Endodermal cell (in vitro differentiated cells): ENCODE measurements at places on chromosomes 12 and 14. TPM values are rescaled to one million over a fixed set of nuclear protein-coding genes. Genes with fewer than 3 reads are reported as not detected.

Gene GPR135
- total RNA-seq, result 2.4 to 4.5 TPM (median 3.8 TPM) in 3 replicates

Gene KRT77
- not detected in 2 replicates for total RNA-seq

Gene PTPRB
- 0.11 TPM in 1 of 3 replicates, not detected in the others for total RNA-seq

Gene PCNX1
- total RNA-seq, result 54.4 and 68.2 TPM in 2 replicates

Gene PKP2
- 62.5 to 80.5 TPM (median 73.1 TPM) in 3 replicates for total RNA-seq

Gene OR6C2
- total RNA-seq, result not detected in 3 replicates

Gene GYS2
- total RNA-seq, result not detected in 3 replicates

GRCh38 chr12:59723520-59723919 is 127.7 kb downstream of the SLC16A7 start:
- DNase-seq, result no peak

DNA sequence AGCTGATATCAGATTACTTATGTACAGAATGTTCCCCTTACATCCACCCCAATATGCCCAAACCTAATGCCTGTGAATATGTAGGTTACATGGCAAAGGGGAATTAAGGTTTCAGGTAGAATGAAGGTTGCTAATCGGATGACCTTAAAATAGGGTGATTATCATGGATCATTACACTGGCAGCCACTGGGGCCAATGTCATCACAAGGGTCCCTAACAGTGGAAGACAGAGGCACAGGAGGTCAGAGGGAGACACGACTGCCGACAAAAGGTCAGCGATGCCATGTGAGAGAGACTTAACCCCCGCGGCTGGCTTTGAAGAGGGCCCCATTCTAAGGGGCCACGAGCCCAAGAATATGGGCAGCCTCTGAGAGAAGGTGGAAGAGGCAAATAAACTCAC is 106.8 kb upstream of the EVL start:
- DNase-seq, result no peak

DNA sequence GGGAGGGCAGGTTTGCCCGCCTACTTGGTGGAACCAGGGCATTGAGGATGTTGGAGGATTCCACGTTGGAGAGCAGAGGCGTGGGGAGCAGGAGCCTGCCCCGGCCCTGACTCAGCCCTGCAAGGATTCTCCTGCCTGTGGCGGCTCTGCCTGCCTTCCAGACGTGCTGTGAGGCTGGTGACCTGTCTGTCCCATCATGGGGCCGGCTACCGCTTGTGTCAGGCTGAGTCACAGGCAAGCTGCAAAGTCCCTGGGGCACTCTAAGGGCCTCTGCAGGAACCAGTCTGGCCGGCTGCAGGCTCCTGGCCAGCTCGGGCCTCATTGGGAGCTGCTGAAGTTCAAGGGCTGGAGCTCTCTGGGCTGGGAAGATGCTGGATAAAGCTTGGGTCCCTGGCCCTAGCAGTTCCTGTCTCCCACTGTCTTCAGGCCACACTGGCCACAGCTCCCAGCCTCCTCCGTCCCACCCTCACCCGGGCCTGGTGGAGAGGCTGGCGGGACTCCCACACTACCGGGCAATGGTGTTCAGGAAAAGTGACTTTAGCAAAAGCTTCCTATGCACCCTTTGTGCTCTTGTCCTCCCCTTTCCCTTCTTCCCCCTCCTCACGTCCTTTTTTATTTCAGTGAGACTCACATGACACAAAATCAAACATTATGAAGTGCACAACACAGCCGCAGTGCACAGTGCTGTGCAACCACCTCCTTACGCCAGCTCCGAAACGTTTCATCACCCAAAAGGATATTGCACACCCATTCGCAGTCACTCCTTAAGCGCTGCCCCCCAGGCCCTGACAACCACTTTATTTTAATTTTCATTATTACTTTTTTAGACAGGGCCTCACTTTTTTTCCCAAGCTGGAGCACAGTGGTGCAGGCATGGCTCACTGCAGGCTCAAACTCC is 22.0 kb upstream of the ULK1 start:
- peak; percentile 85 for DNase-seq

DNA sequence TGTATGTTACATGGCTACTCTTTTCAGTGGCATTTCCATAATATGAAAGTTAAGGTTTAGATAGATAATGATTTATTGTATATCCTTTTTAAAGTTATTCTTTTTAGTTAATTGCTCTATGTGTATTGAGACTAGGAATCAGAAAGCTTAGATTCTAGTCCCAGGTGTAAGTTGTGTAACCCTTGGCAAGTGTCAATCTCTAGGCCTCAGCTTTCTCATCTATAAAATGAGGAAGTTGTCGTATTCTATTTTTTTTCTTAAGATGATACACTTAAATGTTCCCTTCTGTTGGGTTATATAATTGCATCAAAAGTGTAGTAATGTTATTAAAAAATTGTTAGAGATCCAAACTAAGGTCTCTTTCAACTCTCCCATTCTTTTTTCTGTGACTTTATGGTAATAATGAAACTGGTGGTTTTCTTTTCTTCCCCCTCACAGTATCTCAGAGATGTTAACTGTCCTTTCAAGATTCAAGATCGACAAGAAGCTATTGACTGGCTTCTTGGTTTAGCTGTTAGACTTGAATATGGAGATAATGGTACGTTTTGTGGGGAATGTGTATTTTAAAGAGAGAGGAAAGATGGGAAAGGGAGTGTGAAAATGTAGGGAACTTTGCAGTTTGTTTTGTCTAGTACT is 4.1 kb downstream of the RTRAF start:
- no peak for DNase-seq

GRCh38 chr12:67425394-67425793 is 156.2 kb downstream of the CAND1 start:
- DNase-seq, result no peak

DNA sequence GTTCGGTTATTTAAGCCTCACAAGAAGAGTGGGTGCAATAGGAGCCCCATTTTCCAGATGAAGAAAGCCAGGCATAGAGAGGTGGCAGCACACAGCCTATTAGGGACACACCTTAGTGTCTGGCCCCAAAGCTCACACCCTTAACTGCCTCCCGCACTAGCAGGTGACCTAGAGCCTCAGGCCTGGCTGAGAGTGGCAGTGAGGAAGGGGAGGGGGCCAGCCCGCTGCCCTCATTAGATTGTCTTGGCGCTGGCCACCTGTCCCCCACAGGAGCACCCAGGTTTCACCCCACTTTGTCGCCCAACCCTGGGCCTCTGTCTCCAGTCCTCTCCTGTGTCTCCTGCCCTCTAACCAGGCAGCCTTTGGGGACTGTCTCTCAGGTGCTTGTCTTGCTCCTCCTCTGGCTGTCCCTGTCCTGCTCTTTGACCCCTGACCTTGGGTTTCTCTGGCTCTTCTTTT is 18.5 kb upstream of the PGF start:
- DNase-seq, result no peak

DNA sequence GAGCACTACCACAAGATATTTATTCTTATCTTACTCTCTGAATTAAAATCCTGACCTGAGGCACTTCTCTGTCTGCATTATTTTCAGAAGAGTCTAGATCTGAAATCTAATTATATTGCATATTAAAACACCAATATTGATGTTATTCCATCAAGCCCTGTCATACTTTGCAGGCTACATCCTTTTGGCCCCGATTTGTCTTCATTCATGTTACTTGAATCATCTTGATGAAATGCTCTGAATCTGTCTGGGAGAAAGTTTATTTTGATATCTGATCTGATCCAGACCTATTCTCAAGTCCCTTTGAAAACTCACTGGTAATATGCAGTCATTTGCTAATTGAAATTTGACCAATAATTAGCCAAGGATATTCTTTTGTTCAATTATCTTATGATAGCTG is 79.9 kb downstream of the BBS10 start:
- no peak for DNase-seq

DNA sequence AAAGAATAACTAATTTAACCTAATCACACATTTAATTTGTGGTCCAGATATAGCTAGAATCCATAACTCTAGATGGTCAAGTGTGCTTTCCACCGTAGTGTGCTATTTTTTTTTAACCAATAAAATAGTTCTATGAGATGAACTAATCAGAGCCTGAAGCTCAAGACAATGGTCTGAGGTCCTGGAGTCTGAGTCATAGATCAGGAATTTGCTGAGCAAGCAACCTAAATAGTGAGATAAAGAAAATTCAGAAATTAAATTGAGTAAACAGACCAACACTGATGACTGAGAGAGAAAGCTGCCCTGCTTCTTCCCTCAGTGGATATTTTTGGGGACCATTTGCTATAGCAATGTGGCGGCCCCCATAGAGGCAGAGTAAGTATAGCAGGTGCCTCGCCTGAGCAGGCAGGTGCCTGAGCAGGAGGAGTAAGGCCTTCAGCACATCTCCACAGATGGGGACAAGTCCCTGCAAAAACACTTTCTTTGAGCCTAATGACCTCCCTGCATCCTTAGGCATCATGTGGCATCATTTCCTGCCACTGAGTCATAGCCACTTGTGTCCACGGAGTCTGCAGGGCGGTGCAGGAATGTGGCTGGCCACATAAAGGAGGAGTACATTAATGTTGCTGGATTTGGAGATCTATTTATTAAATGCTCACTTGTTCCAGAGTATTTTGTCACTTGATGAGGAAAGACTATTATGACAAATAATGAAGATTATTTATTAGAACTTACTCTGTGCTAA is 13.9 kb upstream of the CLEC4E start:
- peak; percentile 54 for DNase-seq

DNA sequence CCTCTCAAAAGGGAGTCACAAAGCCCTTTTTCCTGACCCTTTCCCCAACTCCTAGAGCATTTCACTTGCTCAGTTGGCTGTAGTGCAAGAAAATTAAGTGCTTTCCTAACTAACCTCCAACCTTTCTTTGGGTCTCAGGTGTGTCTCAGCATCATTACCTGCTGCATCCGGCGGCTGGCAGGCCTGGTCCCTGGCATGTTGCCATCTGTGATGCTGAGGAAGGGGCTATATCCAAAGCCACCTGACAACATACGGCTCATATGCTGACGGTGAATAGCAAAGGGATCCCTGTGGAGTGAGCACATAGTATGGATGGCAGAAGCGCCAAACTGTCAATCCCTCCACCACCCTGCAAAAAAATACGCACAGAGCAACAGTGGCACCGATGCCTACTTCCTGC is 1.2 kb downstream of the MLF2 start:
- no peak for DNase-seq
